ENCODE measurements at places on chromosomes 5 and 9.

DNA sequence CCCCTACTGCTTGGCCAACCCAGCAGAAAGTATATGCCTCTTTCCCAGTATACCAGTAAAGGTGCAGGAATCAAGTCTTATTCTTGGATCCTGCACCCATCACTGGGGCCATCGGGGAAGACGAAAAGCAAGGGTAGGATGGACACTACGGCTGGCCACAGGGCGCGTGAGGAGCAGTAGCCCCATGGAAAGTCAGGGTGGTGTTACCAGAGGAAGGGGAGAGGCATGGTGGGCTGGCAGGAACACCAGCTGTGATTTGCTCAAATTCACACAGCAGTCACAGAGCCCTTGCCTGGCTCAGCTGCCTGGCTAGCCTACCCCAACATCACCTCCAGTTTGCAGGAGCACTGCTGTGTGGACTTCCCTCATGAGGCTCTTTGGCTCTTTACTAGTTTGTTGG lies 34.5 kb upstream of the SAP30L start:
- DNase-seq = no peak

- peak; percentile 33 for DNase-seq
Measured at GRCh38 chr5:143402017-143402552, 1.4 kb downstream of the NR3C1 start.

- DNase-seq = no peak
Measured at GRCh38 chr5:141507387-141508091, 18.7 kb downstream of the PCDHGC5 start.

- no peak for DNase-seq
Measured at GRCh38 chr9:107881626-107882300, 392.2 kb upstream of the KLF4 start.

GRCh38 chr5:151601391-151601790 lies 10.3 kb upstream of the FAT2 start:
- DNase-seq = no peak

- no peak for DNase-seq
Measured at GRCh38 chr5:159588941-159589340, 258.7 kb upstream of the IL12B start.

DNA sequence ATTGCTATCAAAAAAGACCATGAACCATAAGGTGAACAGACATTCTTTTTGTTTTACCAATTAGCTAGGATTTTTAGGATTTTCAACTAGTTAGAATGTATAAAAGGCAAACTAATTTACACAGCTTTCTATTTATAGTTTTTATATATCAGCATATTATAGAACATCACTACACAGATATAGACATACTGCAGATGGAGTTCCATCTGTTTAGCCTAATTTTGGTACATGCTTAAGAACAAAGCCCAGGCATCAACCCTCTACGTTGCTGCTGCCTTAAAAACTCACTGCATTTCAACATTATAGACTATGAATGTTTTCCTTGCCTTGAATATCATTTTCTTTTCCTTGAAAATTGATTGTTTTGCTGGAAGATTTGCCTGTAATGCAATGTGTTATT lies 2227.5 kb upstream of the C9orf72 start:
- DNase-seq = no peak

DNA sequence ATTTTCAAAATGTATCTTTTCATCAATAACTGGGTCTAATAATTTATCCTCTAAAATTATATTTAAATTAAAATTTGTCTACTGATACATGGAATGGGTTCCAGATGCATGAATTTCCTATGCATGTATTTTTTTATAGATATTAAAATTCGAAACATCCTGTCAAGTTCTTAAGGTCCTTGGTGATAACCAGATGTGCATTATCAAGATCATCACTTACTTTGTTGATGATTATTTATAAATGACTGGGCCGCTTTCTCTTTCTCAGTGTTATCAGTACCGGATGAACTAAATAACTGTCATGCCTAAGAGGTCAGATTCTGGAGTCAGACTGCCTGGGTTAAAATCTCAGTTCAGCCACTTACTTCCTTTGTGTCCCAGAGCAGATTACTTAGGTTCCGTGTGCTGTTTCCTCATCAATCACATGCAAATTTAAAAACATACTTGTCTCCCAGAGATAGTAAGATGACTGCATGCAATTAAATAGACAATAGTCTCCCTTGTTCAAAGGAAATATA lies 124.3 kb downstream of the TEX10 start:
- no peak for DNase-seq

DNA sequence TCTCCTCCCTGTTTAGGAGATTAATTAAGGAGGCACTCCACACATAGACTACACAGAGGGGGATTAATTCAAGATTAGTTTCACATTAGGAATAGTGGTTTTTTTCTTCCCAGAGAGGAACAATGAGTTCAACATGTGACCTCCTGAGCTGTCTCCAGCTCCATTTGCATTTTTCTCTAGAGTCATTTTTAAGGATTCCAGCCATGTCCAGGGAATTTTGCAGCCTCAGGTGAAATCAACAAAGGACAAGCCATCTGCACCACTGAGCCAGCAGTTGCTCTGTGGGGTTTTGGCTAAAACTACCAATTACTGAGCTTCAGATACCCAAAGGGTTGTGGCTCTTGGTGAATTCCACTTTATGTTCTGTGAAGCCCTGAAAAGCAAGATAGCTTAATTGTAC lies 258.5 kb upstream of the PPP1R2B start:
- DNase-seq = no peak

DNA sequence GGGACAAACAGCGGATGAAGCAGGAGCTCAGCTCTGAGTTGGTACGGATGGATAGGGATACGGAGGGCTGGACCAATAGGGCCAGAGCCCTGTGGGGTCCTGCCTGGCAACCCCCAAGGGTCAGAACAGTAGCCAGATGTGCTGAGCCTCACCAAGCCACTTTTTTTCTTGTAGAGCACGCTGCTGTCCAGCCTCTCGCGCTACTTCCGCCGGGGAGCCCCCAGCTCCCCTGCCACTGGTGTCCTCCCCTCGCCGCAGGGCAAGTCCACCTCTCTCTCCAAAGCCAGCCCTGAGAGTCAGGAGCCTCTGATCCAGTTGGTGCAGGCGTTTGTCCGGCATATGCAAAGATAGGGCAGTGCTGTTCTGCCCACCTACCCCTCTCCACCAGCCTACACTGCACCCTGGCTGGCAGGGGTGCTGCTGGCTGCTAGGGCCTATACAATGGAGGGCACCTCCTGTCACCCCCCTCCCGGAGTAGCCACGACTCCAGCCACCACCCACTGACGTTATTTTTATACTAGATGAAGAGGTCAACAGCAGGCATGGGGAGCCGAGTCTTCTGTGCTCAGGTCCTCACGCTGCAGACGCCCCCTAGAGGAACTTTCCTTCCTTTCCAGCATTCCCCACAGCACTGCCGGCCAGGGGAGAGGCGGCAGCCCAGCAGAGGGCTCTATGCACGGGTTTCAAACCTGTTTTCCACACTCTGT lies 21.6 kb downstream of the SH3GLB2 start:
- DNase-seq = peak; percentile 48

- DNase-seq = no peak
Measured at GRCh38 chr9:35952526-35953191, 5.3 kb downstream of the OR2S2 start.

GRCh38 chr5:54403885-54404416 lies 51.5 kb upstream of the HSPB3 start:
- no peak for DNase-seq

DNA sequence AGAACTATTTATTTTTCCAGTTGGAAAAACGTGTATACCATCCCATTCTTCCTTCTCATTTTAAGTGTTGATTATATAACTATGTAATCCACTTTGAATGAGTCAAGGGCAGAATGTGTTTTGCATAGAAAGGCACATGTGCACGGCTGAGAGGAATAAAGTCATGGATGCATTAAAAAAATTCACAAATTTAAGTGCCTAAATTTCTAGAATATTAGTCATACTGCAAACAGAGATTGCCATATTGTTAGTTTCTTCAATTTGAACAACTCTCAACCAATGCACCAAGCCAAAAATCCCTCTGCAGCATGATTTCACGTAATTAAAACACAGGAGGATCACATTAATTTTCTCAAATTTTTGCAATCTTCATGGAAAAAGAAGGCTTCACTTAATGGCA lies 166.3 kb downstream of the MPDZ start:
- DNase-seq = no peak

DNA sequence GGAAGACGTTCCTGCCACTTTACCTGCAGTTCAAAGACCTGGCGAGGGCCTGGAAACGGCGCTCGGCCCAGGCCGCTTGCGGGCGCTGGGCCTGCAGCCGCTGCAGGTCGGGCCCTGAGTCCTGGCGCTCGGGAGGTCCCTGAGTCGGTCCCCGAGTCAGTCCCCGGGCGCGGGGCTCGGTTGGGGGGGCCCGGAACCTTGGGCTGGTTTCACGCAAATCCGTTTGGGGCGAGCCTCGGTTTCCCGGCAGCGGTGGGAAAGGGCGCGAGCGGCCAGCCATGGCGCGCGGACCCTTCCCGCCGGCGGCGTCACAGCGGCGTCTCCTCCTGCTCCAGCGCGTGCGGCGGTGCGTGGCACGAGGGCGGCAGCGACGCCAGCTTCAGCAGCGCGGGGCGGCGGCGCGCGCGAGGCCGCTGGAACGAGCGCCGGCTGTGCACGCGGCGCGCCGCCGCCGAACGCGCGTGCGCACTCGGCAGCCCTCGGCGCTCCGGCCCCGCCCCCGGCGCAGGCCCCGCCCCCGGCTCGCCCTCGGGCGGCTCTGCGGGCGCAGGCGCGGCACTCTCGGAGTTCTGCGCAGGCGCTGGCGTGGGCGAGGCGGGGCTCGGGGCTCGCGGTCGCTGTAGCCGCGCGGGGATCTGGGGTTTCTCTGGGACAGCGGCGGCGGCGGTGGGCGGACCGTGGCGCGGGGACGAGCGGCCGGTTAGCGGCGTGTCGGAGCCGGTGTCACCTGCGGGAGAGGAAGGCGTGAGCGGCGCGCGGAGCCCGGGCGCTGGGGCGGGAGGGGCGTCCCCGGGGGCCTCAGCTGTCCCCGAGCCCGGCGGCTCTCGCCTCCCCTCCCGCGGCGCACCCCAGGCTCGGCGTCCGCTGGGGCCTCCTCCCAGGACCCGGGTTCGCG lies 29.9 kb downstream of the EXOC3 start:
- DNase-seq = peak; percentile 87

GRCh38 chr9:136729144-136729543 lies 13.6 kb downstream of the LCN10 start:
- no peak for DNase-seq

GRCh38 chr5:43412156-43412555 lies at the start of gene CCL28:
TSS of gene CCL28 (minus strand) at chr5:43412391. CDS start at chr5:43412316, 75 bp downstream.
- no peak for DNase-seq

- DNase-seq = peak; percentile 56
Measured at GRCh38 chr9:16510482-16510881, 360.0 kb downstream of the BNC2 start.

GRCh38 chr9:84780385-84780784 lies 110.9 kb downstream of the NTRK2 start:
- DNase-seq = no peak

DNA sequence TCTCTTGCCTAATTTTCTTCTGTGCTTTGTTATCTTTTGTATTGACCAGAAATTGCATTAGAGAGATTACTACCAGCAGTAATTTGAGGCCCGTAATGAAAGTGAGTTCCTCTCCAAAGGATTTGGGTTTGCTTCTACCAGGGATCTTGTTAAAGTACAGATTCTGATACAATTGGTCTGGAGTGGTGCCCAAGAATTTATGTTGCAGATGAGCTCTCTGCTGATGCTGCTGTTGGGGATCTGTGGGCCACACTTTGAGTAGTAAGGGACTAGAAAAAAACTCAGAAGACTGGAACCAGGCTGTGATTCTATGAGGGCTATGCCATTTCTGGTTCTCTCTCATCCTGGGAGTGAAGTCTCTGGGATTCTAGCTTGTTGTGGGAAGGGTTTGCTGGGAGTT lies 192.2 kb downstream of the SEC61B start:
- no peak for DNase-seq

DNA sequence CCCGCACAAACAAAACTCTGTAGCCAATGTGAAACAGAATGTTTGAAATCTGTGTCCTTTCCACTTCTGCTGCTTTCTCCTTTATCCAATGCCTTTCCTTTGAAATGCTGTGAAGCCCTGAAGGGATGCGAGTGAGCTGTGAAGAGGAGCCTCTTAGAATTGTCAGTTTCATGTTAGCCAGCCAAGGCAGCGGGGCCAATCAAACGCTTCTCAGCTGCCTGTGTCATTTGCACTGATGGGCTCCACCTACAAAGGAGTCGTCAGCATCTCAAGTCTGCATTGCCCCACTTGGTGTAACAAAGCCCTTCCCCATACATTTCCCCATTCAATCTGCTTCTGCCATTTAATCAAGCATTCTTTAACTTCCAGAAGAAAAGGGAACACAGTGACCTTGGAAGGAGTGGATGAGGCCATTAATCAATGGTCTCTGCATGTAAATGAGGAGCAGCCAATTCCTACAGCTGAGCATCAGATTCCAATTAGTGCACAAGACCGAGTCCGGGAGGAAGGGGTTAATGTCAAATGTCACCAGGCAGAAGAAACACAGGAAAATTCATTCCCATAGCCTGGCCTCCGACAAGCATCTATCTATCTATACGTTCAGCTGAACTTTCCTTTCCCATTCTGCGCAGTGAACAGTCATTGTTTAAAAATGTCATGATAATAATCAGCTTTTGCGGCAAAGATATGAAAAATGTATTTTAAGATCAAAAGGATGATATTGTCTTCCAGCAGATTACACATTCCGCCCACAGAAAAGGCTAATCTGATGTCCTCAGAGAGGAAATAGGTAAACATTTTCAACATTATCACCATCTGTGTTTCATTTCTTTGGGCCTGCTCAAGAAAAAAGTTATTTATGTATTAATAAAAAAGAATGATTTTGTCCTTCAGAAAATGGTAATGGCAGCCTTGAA lies 154.6 kb downstream of the FSTL4 start:
- DNase-seq = peak; percentile 34

DNA sequence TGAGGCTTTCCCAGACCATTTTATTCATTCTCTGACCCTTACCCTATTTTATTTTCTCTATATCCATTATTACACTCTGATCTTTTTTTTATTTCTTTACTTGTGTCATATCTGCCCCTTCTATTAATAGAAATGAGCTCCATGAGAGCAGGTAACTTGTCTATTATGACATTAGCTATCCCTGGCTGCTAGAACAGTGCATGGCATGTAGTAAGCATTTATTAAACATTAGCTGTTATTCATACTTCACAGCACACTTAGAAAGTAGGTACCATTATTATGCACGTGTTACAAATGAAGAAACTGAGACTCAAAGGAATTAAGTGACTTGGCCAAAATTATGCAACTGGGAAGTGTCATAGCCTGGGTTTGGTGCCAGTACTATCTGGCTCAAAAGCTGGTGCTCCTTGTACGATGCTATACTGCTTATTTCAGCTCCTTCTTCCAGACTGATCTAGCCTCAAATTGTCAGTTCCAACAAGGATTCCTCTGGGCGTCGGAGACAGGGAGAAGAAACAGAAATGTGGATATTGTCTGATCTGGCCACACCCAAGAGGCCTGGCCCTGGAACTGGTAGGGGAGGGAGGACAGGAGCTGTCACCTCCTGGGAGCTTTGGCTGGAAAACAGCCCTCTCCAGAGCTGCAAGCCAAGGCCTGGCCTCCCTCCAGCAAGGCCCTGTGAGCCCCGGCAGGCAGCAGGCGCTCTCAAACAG lies 10.8 kb upstream of the NIPAL4 start:
- DNase-seq = no peak

- DNase-seq = no peak
Measured at GRCh38 chr9:94981723-94982090, 255.2 kb downstream of the AOPEP start.

GRCh38 chr9:127079446-127080140 lies 42.8 kb downstream of the ANGPTL2 start:
- no peak for DNase-seq

GRCh38 chr9:121073038-121073437 lies 1.7 kb upstream of the CNTRL start:
- DNase-seq = peak; percentile 24

GRCh38 chr9:109856785-109857184 lies 76.8 kb downstream of the PALM2AKAP2 start:
- DNase-seq = no peak

Measured in dermis microvascular lymphatic vessel endothelial cell (primary cell).